Left lung (tissue), 14 donors: ENCODE measurements at places on chromosomes 13 and 19. TPM values are rescaled to one million over a fixed set of nuclear protein-coding genes. Genes with fewer than 3 reads are reported as not detected.

CGB5 gene
- polyA plus RNA-seq, result not detected

FCER2 gene
- 0.61 TPM for polyA plus RNA-seq

ZNF91 gene
- polyA plus RNA-seq, result 62.8 TPM

KLK12 gene
- 0.35 TPM for polyA plus RNA-seq

IFNL1 gene
- polyA plus RNA-seq, result not detected

HRC gene
- 10.1 TPM for polyA plus RNA-seq

LILRB3 gene
- 3.0 TPM for polyA plus RNA-seq

C2CD4C gene
- polyA plus RNA-seq, result 0.67 TPM

ZNF610 gene
- polyA plus RNA-seq, result 11.5 TPM

TUBA3C gene
- not detected for polyA plus RNA-seq

PTH2 gene
- not detected for polyA plus RNA-seq

CYP4F12 gene
- 11.4 TPM for polyA plus RNA-seq

MYADM gene
- 98.4 TPM for polyA plus RNA-seq

ZNF880 gene
- 30.9 TPM for polyA plus RNA-seq

GAPDHS gene
- not detected for polyA plus RNA-seq

IL12RB1 gene
- polyA plus RNA-seq, result 0.33 TPM

UBE2L5 gene
- 0.30 TPM for polyA plus RNA-seq

PALM gene
- 45.3 TPM for polyA plus RNA-seq

LTBP4 gene
- 426 TPM for polyA plus RNA-seq

FXYD7 gene
- 0.64 TPM for polyA plus RNA-seq

NPAS1 gene
- 1.5 TPM for polyA plus RNA-seq

FREM2 gene
- polyA plus RNA-seq, result 54.1 TPM

CEACAM3 gene
- not detected for polyA plus RNA-seq

MEX3D gene
- 32.3 TPM for polyA plus RNA-seq

NKPD1 gene
- 0.08 TPM for polyA plus RNA-seq

GNG14 gene
- polyA plus RNA-seq, result 0.73 TPM

GGN gene
- polyA plus RNA-seq, result 0.77 TPM

NLRP5 gene
- not detected for polyA plus RNA-seq

ZNF724 gene
- polyA plus RNA-seq, result 7.8 TPM

PINLYP gene
- polyA plus RNA-seq, result 19.0 TPM
